ENCODE measurements at places on chromosomes 5 and 9.

GRCh38 chr9:82332018-82332773, 343.6 kb downstream of the SPATA31D1 start:
- no peak for DNase-seq

DNA sequence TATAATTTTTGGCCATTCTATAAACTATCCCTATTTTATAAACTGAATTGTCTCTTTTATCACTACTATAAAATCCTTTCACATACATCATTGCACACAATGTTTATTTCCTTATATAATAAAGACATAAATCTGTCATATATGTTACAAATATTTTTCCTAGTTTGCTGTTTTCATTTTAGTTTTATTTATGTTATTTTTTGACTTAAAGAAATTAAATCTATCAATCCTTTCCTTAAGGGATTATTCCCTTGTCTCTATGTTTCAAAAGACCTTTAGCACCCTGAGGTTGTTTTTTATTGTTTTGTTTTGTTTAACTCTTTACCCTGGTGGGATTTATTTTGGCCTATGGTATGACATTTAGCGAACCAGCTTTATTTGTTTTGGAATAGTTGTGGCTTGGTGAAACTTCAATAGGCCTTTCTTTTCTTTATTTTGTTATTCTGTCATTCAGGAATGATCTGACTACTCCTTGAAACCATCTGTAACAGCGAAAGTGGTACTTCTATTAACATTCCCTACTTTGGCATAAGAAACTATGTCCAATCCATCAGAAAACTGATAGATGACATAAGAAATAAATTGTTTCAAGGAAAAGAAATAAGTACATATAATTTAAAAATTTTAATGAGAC, 125.9 kb downstream of the CEP120 start:
- DNase-seq: no peak

- DNase-seq: no peak
Observed at GRCh38 chr5:93330506-93330905, 250.5 kb downstream of the NR2F1-AS1 start.

DNA sequence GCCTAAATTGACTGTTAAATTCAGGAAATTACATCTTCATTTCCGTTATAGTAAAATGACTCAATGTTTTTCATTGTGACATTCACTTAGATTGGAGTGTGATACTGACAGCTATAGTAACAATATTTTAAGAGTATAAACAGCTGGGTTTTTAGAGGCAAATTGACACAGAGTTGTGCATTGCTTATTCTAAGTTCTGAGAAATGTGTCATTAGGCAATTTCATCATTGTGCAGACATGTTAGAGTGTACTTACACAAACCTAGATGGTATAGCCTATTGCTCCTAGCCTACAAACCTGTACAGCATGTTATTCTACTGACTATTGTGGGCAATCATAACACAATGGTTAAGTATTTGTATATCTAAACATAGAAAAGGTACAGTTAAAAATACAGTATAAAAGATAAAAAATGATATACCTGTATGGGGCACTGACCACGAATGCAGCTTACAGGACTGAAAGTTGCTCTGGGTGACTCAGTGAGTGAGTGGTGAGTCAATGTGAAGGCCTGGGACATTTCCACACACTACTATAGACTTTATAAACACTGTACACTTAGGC, 132.7 kb downstream of the PDE4D start:
- no peak for DNase-seq

All from aorta (tissue), 5 donors.